ENCODE measurements at places on chromosomes 13 and 19.

GRCh38 chr19:4811328-4812131 lies 20.0 kb downstream of the TICAM1 start:
- no peak for DNase-seq

DNA sequence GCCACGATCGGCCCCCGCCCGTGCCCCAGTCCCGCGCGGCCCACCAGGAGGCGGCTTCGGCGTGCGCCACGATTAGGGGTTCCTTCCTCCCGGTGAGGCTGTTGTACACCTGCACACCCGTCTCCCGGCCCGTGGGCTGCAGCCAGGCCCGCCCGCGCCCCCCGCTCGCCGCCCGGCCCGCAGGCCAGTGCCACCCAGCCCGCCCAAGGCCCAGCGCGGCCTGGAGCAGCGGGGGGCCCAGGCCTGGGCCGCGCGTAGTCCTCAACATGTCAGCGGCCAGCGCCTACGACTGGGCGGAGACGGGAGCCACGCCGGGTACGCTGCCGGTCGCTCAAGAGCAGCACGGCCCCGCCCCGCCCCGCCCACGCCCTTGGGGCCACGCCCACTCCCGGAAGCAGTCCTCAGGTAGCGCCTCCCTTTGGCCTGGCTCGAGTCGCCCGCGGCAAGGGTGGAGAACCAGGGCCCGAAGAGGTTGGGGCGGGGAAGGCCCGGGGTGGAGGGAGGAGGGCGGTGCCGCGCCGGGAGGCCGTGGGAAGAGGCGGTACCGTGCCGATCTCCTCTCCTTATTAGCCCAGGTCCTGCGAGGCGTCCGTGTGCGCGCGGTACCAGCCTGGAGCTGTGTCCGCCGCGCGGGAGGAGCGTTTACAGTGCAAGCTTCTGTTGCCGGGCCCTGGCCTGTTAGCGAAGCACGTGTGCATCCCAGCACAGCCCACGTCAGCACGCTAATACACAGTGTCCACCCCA lies at the start of gene CARS2:
Gene CARS2 (minus strand): TSS at position 291 of the 744 bp plus-strand sequence. CDS start 23 bp downstream, at position 268.
- peak; percentile 67 for DNase-seq

GRCh38 chr19:44869733-44870470 lies 21.2 kb upstream of the TOMM40 start:
- DNase-seq = no peak

DNA sequence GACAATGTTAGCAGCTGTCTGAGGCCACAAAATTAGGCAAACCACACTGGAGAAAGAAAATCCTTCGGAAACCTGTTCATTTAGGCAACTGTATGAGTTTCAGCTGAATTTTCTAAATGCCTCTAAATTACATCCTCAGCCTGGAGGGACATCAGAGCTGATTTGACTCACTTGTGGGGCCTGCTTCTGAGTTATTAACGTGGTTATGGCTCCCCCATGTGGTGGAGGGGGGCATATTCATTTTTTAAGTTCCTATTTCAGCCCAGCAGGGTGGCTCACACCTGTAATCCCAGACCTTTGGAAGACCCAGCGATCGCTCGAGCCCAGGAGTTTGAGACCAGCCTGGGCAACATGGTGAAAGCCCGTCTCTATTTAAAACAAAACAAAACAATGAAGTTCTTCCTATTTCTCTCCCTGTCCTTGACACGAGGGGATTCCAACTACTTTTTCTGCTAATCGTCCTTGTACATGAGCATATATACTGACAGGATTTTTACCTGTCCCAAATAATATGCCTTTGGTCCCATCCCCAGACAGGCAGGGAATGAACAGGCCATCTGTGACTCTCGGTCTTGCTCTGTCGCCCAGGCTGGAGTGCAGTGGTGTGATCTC lies 31.5 kb upstream of the HIF3A start:
- peak; percentile 26 for DNase-seq

GRCh38 chr13:23050126-23050525 lies 130.7 kb upstream of the SGCG start:
- DNase-seq = no peak

- DNase-seq = no peak
Measured at GRCh38 chr13:100323937-100324336, 235.0 kb downstream of the PCCA start.

GRCh38 chr19:7428651-7429113 lies 60.2 kb downstream of the PEX11G start:
- no peak for DNase-seq

- no peak for DNase-seq
Measured at GRCh38 chr13:80224468-80224867, 116.5 kb downstream of the SPRY2 start.

DNA sequence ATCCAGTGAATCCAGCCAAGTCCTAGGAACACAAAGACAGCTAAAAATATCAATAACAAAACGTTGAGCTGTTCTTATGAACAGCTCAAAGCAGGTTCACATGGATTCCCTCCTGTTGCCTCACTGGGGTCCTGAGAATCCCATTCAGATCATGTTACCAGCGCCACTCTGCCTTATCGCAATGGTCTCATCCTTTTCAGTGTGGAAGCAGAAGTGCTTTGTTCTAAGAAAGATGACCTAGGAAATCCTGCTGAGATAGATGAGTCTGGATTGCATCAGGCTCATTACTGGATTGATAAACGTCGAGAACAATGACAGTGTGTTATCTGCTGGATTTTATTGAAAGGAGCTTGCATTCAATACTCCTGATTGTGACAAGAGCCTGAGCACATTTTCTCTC lies 87.0 kb downstream of the SLAIN1 start:
- no peak for DNase-seq

DNA sequence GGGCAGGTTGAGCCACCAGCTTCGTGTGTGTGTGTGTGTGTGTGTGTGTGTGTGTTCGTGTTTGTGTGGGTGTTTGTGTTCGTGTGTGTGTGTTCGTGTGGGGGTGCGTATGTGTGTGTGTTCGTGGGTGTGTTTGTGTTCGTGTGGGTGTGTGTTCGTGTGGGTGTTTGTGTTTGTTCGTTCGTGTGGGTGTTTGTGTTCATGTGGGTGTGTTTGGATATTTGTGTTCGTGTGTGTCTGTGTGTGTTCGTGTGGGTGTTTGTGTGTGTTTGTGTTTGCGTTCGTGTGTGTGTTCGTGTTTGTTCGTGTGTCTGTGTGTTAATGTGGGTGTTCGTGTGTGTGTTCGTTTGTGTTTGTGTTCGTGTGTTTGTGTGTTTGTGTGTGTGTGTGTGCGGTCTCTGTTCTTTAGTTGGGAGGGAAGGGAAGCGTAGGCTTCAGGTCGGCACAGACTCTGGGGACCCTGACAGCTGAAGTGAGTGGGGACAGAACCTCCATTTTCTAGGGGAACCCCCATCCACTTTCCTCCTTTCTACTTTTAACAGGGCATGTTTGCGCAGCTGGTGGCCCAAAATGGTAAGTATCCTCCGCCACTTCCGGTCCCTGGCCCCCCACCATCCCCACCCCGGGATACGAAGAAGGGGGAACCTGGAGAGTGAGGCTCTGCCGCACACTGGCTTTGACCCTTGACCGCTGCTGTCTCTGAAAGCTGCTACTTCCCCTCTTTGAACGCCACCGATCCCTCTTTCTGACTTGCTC lies 1.6 kb downstream of the TNFSF9 start:
- DNase-seq = no peak

DNA sequence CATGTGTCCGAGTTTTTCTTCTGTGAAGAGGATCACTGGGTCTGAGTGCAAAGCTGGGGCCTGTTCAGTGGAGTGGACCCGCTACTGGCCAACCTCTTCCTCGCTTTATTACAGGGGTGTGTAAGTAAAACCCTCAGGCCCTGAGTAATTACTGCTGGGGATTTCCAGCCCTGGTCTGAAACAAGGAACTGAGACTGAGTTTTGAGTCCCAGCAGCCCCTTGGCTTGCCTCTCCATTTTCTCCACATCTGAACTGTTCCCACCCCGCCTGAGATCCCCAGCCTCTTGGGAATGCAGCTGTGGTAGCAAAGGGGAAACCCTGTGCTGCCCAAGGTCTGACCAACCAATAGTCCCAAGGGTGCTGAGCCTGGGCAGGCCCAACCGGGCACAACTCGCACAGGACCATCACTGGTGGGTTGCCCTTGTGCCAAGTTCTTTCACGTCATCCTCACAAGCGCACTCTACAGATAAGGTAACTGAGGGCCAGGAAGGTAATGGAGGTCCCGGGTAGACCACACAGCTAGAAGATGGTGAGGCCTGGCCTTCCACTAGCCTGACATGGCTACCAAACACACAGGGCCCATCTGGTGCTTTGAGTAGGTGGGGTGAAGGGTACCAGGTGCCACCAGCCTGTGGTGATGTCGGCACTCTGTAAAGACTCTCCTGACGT lies 13.7 kb upstream of the SLC35E1 start:
- no peak for DNase-seq

- no peak for DNase-seq
Measured at GRCh38 chr13:110565296-110565695, 3.8 kb upstream of the RAB20 start.

- no peak for DNase-seq
Measured at GRCh38 chr13:20360835-20361412, 128.8 kb upstream of the GJB6 start.

DNA sequence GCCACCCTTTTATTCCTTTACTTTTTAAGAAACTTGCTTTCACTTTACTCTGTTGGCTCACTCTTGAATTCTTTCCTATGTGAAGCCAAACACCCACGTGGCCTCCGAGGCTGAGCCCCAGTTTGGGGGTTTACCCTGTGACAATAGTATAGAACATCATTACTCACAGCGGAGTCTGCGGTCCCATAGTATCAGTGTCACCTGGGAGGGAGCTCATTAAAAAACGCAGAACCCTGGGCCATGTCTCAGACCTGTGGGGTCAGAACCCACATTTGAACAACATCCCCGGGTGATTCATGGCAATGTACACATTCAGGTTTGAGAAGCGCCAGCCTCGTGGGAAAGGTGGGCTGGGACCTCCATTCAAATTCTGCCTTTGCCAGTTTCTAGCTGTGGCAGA lies 36.0 kb upstream of the UBL3 start:
- no peak for DNase-seq

GRCh38 chr19:11101057-11101456 lies 11.8 kb downstream of the LDLR start:
- no peak for DNase-seq

DNA sequence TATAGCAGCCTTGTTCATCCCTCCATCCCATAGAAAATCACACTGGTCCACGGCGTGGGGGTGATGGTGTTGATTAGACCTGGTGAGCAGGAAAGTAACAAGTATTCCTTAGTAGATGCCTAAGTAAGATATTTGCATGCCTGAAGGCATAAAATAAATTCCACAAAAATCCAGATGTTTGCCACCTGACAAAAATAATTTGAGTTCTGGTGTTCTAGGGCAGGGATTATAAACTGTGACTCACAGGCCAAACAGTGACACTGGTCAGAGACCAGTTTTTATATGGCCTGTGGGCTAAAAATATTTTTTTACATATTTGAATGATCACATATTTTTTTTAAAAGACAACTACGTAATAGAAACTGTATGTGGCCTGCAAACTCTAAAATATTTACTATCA lies 310.7 kb downstream of the RFC3 start:
- peak; percentile 36 for DNase-seq

GRCh38 chr13:40158218-40158617 lies 502.8 kb downstream of the COG6 start:
- no peak for DNase-seq

GRCh38 chr19:5037936-5038335 lies 69.0 kb downstream of the KDM4B start:
- no peak for DNase-seq

GRCh38 chr13:33176526-33176925 lies 109.0 kb downstream of the STARD13 start:
- no peak for DNase-seq

- DNase-seq = peak; percentile 78
Measured at GRCh38 chr19:15265850-15266248, 33.6 kb upstream of the EPHX3 start.

DNA sequence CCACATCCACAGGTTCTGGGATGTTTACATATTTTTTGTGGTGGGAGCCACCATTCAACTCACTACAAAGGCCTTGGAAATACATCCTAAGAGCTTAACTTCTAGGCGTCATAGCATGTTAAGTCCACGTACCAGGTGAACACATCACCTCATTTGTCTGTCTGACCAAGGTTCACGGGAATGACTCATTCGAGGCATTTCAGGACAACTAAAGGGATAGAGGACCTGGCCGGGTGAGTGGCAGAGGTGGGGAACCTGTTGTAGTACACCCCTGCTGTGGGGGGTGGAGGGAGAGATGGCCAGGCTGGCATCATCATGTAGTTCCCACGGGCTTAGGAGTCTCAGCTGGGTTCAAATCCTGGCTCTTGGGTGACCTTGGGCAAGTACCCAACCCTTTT lies 51.5 kb downstream of the BICRA start:
- DNase-seq = no peak

GRCh38 chr19:34471906-34472700 lies 9.5 kb upstream of the WTIP start:
- DNase-seq = no peak

DNA sequence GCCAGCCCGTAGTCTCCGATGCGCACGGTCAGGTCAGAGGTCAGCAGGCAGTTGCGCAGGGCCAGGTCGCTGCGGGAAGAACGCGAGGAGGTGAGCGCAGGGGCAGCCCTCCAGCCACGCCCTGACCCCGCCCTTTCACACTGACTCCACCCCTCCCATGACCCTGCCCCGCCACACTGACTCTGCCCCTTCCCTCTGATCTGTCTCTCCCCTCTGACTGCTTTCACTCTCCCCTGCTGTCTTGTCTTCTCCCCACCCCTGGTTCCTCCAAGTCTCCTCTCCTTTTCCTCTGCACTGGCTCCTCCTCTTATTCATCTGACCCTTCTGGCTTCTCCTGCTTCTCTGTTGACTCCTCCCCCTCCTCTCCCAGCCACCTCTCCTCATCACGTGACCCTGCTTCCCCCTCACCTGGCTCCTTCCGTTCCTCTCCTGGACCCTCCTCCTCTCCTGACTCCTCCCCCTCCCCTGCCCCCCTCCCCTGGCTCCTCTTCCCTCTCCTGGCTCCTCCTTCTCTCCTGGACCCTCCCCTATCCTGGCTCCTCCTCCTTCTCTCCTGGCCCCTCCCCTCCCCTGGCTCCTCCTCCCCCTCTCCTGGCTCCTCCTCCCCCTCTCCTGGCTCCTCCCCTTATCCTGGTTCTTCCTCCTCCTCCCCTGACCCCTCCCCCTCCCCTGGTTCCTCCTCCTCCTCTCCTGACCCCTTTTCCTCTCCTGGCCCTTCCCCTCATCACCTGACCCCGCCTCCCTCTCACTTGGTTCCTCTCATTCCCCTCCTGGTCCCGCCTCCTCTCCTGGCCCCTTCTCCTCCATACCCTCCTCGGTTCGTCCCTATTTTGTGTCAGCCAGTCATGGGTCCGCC lies 9.9 kb downstream of the LMTK3 start:
- DNase-seq = no peak
